ENCODE measurements at places on chromosomes 16 and 17.

GRCh38 chr17:47176389-47176826 lies 12.7 kb downstream of the CDC27 start:
- DNase-seq: no peak

GRCh38 chr17:41959336-41960095 lies 7.1 kb upstream of the CNP start:
- no peak for DNase-seq

- no peak for DNase-seq
Measured at GRCh38 chr17:57174591-57174990, 81.7 kb upstream of the MSI2 start.

GRCh38 chr17:34671191-34671590 lies 91.8 kb downstream of the TMEM132E start:
- DNase-seq: no peak

DNA sequence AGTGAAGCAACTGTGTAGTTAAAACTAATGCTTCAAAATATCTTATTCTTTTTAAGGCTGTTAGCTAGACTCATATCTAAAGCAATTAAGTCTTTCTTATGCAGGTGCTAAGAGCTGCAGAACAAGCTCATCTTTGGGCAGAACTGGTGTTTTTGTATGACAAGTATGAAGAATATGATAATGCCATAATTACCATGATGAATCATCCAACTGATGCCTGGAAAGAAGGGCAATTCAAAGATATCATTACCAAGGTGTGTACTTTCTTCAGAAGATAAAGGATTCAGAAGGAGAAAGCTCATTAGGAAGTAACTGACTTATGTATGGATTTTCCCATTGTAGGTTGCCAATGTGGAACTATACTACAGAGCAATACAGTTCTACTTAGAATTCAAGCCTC lies 23.9 kb downstream of the PTRH2 start:
- DNase-seq: no peak

- DNase-seq: no peak
Measured at GRCh38 chr16:74865922-74866598, 91.4 kb upstream of the FA2H start.

DNA sequence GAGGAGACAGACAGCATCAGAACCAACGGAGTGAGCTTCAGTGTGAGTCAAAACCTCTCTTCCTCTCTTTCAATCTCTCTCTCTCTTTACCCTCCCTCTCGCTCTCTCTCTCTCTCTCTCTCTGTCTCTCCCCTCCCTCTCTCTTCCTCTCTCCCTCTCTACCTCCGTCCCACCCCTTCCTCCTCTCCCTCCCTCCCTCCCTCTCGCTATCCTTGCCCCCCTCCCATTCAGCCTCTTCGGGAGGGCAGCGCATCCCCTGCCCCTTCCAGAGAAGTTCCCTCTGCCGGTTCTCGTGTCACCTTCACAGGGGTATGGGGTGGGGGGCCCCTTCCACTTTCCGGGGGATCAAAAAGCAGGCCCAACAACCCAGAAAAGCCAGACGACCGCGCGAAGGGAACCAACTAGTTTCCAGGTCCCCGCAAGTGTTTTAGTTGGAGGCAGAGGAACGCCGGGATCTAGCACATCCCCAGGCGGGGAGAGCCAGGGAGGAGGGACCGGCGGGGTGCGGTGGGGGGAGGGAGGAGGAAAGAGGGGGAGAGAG lies 28.9 kb upstream of the RBFOX1 start:
- DNase-seq: no peak

DNA sequence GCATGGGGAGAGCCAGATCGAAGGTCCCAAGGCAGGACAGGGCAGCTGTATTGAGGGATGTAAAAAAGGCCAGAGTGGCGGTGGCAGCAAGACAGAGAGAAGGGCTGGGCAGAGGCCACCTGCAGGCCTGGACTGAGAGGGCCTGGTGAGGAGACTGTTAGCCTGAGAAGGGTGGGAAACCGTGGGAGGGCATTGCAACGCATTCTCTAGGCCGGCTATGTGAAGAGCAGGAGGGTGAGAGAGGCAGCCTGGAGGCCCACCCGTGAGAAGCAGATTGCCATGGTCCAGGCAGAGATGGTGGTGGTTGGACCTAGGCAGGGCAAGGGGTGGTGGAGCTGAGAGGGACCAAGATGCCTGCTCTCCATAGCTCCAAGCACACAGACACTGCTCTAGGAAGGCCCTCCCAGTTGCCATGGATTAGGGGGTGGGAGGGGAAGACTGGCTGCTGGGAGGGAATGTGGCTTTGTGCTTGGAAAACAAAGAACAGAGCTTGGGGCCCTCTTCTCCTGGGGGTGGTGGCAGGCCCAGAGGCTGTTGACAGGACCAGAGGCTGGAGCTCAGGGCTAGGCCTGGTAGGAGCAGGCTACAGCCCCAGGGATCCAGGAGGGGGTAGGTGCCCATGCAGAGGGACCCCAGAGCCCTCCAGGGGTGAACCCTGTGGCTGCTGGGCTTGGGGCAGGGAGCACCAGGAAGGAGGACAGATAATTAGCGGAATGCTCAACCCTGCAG lies 12.4 kb upstream of the TCAP start:
- no peak for DNase-seq

DNA sequence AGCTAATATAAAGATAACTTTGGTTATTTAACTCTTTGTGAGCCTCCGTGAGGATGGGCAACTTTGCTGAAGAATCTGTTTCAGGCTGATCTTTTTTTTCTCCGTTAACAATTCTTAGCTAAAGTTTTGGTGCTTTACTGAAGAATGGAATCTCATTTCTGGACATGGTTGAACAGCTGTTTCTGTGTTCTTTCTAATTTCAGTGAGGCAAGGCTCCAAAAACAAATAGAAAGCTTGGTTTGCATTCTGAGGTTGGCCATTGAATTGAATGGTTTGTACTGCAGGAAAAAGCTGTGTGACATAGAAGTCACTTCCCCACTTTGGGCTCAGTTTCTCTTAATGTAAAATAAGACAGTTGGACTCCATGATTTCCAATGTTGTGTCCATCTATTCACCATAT lies 22.3 kb upstream of the HLF start:
- DNase-seq: no peak

DNA sequence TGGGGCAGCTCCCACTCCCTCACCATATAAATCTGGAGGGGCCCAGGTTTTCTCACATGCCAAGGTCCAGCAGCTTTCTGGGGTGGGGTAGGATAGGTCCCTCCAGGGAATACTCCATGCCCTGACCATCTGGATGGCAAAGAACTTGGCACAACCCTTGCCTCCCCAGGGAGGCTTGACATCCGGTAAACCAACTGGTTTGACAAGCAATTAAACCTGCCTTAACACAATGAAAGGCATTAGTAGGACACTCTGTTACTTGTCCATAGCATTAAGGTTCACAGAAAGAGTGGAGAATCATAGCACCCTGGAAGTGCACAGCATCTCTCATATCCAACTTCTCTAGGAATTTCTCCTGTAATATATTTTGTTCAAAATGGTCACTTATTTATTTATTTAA lies 63.9 kb upstream of the MAF start:
- no peak for DNase-seq
